ENCODE measurements at places on chromosomes 5 and 9. TPM values are rescaled to one million over a fixed set of nuclear protein-coding genes. Genes with fewer than 3 reads are reported as not detected.

DNA sequence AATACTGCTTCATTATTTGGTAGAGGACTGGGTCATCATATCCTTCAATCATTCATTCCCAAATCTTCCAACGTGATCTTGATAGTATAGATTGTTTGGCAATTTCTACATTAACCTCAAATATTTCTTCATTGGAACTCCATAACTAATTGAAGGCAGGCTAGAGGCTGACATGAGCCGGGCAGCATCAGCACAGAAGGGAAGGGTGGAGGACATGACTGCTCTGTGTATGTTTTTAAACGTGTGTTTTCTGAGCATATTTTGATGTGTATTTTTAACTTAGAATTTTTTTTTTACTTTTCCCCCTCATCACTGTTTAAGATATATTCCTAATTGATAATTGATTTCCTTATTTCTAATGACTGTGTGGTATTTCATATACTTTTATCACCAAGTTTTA lies 12.6 kb downstream of the DDX4 start:
- H3K27ac ChIP-seq = no peak overlapping the region
- peaks cover 4% of the 10 kb centered on the region for H3K27me3 ChIP-seq
- H3K4me1 ChIP-seq = no peaks in the 10 kb centered on the region
- no peak overlapping the region for H3K4me3 ChIP-seq
- DNase-seq = no peak
- H3K36me3 ChIP-seq = no peaks in the 10 kb centered on the region

DNA sequence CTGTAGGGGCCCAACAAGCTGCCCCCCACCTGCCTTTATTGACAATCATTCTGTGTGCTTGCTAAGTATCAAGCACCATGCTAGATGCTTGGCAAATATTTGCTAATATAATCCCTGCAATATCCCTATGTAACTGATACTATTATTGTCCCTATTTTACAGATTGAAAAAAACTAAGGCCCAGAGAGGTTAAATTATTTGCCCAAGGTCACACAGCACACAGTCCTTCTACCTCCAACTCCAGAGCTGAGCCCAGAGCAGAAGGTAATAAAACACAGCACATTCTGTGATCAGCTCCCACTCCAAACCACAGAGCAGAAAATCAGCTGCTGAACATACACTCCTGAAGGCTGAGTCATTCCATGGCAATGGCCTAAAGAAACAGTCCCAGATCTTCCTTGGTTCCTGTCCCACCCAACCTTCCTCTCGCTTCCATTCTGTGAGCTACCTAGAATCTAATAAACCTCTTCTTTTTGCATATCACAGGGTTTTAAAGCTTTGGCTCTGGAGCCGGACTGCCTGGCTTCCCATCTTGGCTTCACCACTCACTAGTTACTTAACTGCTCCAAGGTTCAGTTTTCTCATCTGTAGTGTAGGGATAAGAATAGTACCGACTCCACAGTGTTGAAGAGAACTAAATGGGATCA lies 66.7 kb upstream of the ADRA1B start:
- H3K4me3 ChIP-seq = no peak overlapping the region
- H3K27me3 ChIP-seq = no peaks in the 10 kb centered on the region
- no peaks in the 10 kb centered on the region for H3K36me3 ChIP-seq
- H3K4me1 ChIP-seq = no peaks in the 10 kb centered on the region

- no peak for DNase-seq
- no peak overlapping the region for H3K27ac ChIP-seq
- no peaks in the 10 kb centered on the region for H3K27me3 ChIP-seq
- H3K4me3 ChIP-seq = no peak overlapping the region
These were observed 60.0 kb downstream of the HRH2 start for GRCh38 chr5:175717837-175718236.

GRCh38 chr9:33137781-33138264 lies 29.3 kb downstream of the B4GALT1 start:
- no peak for DNase-seq
- H3K27ac ChIP-seq = no peak overlapping the region
- H3K4me1 ChIP-seq = peaks cover 67% of the 10 kb centered on the region
- no peaks in the 10 kb centered on the region for H3K36me3 ChIP-seq

- no peaks in the 10 kb centered on the region for H3K27me3 ChIP-seq
- DNase-seq = no peak
- H3K4me1 ChIP-seq = no peaks in the 10 kb centered on the region
- H3K4me3 ChIP-seq = no peak overlapping the region
- no peak overlapping the region for H3K27ac ChIP-seq
These were observed 218.2 kb upstream of the NUDT12 start for GRCh38 chr5:103780794-103781193.

GRCh38 chr5:114361724-114362196 lies at the start of gene KCNN2:
KCNN2 (plus strand) TSS chr5:114362070; CDS start chr5:114362140, 70 bp downstream.
- H3K27me3 ChIP-seq = peaks cover 6% of the 10 kb centered on the region
- peaks cover 9% of the 10 kb centered on the region for H3K4me1 ChIP-seq
- peak; percentile 94 for DNase-seq
- H3K36me3 ChIP-seq = no peaks in the 10 kb centered on the region

CA9 gene
- total RNA-seq = 2.0 TPM

ADGRD2 gene
- 0.39 TPM for total RNA-seq

PRRX2 gene
- 4.6 TPM for total RNA-seq

Data from adrenal gland (tissue), 19 donors.